Left cardiac atrium (tissue), 4 donors: ENCODE measurements at places on chromosomes 5 and 9. TPM values are rescaled to one million over a fixed set of nuclear protein-coding genes. Genes with fewer than 3 reads are reported as not detected.
A peak's percentile ranks its signal among the peaks of the same experiment; 100 is the strongest.

- DNase-seq, result no peak
Measured at GRCh38 chr5:1524481-1524798, 680 bp upstream of the LPCAT1 start.

DNA sequence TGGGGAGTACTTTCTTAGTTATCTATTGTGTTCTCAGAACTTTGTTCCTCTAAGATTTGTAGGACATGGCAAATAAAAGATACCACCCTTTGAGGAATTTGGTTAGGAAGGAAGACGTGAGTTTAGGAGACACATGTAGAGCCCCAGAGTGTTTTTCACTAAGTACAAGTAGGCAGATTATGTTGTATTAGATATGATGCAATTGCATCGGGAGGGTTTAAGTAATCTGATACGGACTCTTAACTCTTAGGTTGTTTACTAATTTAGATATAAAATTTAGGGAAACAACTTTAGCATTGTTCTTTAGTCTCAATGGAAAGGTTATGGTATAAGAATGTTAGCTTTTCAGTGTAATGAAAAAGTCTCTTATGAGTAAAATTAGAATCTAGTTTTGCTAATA is 84.4 kb downstream of the TRIO start:
- no peak for DNase-seq

GRCh38 chr9:111890334-111890733 is 6.3 kb upstream of the UGCG start:
- no peak for DNase-seq

- DNase-seq, result no peak
Measured at GRCh38 chr5:96340357-96340756, 92.7 kb downstream of the PCSK1 start.

FXN gene
- total RNA-seq, result 27.7 TPM

DNA sequence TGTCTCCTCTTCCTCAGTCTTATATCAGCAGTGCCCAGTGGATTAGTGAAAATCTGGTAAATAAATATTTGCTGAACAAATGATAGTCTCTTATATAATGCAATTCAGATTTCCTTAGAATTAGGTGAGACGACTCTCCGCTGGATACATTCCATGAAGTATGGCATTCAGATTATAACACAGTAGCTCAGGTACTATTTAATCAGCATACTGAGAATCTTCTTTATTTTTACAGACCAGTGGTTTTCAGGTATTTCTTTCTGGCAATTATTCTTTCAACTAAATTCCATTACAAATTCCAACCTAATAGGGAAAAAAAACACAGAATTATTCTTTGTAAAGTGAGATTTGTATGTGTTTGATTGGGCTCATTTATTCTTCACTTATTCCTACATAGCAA is 435.5 kb downstream of the TAF11L14 start:
- no peak for DNase-seq

- no peak for DNase-seq
Measured at GRCh38 chr5:91301106-91301846, 81.8 kb downstream of the ARRDC3 start.

DNA sequence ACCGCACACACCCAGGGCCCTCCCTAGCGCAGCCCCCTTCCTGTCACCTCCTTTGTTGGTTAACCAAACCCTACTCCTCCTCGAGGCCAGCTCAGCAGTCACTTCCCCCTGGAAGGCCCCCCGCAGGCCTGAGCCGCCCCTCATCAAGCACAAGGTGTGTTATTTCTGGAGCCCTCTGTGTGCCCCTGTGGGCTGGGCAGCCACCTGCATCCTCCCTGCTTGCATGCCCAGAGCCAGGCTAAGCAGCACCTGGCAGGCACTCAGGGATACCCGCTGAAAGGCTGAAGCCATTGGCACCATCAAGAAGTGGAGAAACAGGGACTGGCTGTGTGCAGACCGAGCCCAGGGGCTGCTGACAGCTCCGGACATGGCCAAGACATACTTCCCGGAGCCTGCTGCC is 121.8 kb downstream of the ZNF354C start:
- peak; percentile 8 for DNase-seq

AQP7 gene
- total RNA-seq, result 51.8 TPM

- DNase-seq, result no peak
Measured at GRCh38 chr5:133365738-133366137, 246.6 kb downstream of the FSTL4 start.

- DNase-seq, result no peak
Measured at GRCh38 chr9:93306081-93306480, 122.1 kb downstream of the WNK2 start.

GRCh38 chr9:69719983-69720382 is 39.8 kb downstream of the PTAR1 start:
- DNase-seq, result no peak

GRCh38 chr9:4762108-4762885 is 21.3 kb upstream of the AK3 start:
- DNase-seq, result peak; percentile 64

ECM2 gene
- total RNA-seq, result 17.6 TPM

DNA sequence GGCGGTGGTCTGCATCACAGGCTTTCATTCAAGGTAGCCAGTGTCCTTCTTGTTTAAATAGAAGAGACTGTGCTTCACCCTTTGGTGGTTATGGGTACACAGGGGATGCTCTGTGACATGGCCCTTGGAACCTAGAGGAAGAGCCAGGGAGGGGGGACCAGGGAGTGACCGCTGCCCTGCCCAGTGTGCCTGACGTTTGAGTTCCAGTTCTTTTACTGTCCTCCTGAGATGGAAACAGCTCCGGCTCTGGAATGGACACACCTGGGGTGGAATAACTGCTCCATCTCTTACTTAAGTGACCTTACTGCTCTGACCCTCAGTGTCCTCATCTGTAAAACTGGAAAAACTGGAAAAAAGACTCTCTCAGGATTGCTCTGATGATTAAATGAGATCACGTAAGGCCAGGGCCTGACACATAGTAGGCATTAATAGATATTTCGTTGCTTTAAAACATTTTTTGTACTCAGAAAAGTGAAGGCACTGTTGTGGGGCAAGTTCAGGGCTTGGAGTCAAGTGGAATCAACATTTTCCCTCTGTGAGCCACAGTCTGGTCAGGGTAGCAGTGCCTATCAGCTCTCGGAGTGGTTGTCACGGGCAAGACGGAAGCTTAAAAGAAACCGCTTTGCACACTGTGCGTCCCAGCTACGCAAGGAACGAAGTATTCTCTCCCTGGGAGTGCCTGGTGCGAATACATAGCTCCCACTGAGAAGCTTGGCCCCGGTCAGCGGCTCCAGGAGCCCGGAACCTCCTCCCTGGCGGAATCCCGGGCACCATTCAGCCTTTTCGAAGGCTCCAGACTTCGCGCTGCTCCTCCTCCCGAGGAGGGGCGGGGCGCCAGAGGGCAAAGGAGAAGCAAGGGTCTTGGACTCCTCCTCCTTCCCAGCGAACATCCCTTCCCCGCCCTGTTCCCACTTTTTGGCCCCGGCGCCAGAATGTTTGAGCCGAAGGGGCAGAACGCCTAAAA is 5.8 kb downstream of the POU4F3 start:
- DNase-seq, result no peak

GRXCR2 gene
- total RNA-seq, result 1.9 TPM

SMIM3 gene
- total RNA-seq, result 27.9 TPM

- DNase-seq, result no peak
Measured at GRCh38 chr5:73318308-73318719, 130.3 kb downstream of the FOXD1 start.

DNA sequence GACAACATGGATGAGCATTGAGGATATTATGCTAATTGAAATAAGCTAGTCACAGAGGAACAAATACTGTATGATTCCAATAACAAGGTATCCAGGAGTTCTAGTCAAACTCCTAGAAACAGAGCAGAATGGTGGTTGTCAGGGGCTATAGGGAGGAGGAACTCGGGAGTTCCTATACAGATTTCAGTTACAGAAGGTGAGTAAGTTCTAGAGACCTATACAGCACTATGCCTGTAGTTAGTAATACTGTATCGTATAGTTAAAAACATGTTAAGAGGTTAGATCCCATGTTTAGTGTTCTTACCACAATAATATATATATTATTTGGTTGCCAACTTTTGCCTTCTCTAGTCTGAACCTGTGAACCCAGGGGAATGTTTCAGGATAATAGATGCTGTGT is 7.9 kb upstream of the OXCT1 start:
- DNase-seq, result no peak

- DNase-seq, result no peak
Measured at GRCh38 chr5:15938186-15938585, 241.4 kb downstream of the MARCHF11 start.

NIM1K gene
- total RNA-seq, result 0.34 TPM

CD14 gene
- 73.9 TPM for total RNA-seq

DNA sequence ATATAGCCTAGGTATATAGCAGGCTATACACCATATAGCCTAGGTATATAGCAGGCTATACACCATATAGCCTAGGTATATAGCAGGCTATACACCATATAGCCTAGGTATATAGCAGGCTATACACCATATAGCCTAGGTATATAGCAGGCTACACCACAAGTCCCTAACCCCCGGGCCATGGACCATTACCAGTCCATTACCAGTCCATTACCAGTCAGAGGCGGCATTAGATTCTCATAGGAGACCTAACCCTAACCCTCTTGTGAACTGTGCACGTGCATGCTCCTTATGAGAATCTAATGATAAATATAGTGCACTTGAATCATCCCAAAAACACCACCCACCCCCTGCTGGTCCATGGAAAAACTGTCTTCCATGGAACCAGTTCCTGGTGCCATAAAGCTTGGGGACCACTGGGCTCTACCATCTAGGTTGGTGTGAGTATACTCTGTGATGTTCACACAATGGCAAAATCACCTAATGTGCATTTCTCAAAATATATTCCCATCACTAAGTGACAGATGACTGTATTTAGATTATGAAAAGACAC is 4.7 kb downstream of the PLIN2 start:
- no peak for DNase-seq

SLC34A3 gene
- not detected for total RNA-seq

- no peak for DNase-seq
Measured at GRCh38 chr5:125316391-125316790, 570.0 kb upstream of the ZNF608 start.

THBS4 gene
- total RNA-seq, result 9.2 TPM

DNA sequence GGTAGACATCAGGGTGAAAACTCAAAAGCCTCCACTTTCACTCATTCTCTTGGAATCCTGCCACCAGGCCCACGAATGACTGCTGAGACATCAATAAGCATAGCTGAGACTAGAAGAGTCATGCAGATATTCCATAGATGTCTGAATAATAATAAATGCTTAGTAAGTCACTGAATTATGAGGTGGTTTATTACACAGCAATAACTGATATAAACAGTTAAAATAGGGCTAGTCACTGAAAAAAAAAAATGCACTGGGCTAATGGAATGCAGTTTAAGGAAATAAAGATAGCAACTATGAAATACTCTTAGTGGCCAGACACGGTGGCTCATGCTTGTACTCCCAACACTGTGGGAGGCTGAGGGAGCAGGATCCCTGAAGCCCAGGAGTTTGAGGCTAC is 262.8 kb upstream of the CDH6 start:
- DNase-seq, result no peak

GRCh38 chr9:94655739-94656138 is 16.4 kb upstream of the FBP1 start:
- no peak for DNase-seq

SCGB3A1 gene
- not detected for total RNA-seq

- DNase-seq, result no peak
Measured at GRCh38 chr9:78493166-78493742, 196.3 kb downstream of the PSAT1 start.

GCNT1 gene
- 8.4 TPM for total RNA-seq

NR5A1 gene
- not detected for total RNA-seq

- no peak for DNase-seq
Measured at GRCh38 chr9:109424618-109425017, 73.5 kb downstream of the PTPN3 start.

DNA sequence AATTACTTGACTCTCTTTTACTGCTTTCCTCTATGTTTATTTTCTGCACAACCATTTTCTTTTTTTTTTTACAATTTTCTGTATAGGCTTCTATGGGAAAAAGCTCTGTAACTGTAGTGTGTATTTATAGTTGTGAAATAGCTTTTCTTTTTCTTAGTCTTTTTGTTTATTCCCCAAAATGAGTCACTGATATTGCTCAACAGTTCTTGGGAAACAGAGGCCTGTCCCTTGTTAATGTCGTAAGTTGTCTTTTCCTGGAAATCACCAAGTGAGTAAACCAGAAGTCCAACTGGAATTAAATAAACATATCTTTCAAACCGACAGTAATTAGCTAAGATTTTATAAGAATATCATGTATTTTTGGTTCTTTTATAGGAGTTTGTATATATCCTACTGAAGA is 325.1 kb upstream of the PRR16 start:
- no peak for DNase-seq

DNA sequence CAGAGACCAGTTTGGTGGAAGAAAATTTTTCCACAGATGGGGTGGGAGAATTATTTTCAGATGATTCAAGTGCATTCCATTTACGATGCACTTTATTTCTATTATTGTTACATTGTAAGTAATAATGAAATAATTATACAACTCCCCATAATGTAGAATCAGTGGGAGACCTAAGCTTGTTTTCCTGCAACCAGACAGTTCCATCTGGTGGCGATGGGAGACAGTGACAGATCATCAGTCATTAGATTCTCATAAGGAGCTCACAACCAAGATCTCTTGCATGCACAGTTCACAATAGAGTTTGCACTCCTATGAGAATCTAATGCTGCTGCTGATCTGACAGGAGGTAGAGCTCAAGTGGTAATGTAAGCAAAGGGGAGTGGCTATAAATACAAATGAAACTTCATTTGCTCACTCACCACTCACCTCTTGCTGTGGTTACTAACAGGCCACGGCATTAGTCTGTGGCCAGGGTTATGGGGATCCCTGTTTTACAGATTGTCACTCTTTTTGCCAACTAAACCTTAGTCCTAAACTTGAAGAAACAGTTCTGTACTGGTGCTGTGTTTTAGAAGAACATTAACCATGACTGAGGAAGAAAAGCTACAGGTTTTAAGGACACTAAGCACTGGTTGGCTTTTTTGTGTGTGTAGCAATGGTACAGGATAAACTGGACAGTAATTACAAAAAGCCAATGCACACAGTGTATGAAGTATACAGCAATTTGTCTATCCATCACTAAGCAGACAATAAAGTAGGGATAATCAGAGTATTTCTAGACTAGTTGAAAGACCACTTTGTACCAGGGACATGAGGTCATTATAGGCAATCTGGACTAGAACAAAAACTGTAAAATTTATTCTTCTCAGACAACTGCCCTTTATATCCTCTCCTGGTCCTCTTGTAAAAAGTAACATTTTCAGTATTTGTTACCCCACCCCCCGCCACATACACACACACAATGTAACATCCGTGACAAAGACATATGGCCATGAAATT is 9.9 kb downstream of the TMEM232 start:
- DNase-seq, result no peak
